ENCODE measurements at places on chromosomes 2 and 18.

- no peak for DNase-seq
Measured at GRCh38 chr2:175310813-175311504, 129.4 kb upstream of the ATP5MC3 start.

GRCh38 chr2:157181234-157181633 lies 76.3 kb upstream of the GALNT5 start:
- no peak for DNase-seq

- no peak for DNase-seq
Measured at GRCh38 chr2:154992826-154993225, 294.3 kb downstream of the KCNJ3 start.

- no peak for DNase-seq
Measured at GRCh38 chr18:41783065-41783818, 171.8 kb upstream of the PIK3C3 start.

DNA sequence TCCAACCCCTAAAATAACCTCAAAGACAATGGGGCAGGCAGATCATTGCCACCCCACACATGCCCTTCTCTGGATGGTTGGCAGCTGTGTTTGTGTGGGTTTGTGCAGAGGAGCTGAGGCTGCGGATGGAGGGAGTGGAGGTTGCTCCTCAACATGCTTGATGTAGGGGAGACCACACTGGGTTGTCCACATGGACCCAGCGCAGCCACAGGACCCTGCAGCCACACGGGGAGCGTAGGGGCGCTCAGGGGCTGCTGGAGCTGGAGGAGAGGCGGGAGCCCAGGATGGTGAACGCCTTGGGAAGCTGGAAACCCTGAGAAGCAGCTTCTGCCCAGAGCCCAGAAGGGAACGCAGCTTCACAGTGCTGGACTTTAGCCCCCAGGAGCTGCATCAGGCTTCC lies 56.3 kb upstream of the TMEM18 start:
- no peak for DNase-seq

- no peak for DNase-seq
Measured at GRCh38 chr18:60421356-60422118, 49.0 kb upstream of the MC4R start.

- DNase-seq: no peak
Measured at GRCh38 chr2:33213648-33214047, 262.8 kb upstream of the RASGRP3 start.

DNA sequence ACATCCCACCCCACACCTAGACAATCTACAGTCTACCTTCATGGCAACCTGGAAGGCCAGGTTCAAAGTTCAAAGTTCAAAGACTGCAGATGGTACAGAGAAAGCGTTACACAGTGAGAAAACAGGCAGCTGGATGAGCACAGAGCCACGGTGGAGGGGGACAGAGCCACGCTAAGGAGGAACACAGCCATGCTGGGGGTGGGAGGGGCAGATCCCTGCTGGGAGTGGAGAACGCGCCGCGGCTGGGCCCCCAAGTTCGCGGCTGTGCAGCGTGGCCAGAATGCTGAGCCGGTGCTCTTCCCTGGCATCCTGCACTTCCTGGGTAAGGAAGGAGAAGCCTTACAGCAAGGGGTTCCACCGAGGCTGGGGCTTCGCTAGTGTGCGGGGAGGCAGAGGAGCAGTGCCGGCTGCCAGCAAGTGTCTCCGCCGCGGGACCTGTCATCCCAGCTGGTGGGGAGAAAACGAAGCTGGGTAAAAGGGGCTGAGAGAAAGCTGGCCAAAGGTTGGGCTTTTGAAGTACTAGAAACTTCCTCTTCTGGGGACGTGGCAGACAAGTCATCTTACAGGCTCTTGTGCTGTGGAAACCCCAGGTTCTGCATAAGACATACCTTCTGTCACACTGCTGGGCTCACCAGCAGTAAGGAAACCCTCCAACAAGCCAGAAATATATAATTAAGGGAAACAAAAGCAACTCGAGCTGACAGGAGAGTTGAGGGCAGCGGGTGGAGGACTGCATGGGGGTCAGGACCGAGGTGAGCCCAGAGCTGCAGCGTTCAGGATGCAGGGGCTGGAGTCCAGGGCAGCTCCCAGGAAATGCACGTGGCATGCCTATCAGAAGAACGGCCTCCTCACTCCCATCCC lies 115.5 kb downstream of the HDAC4 start:
- no peak for DNase-seq

DNA sequence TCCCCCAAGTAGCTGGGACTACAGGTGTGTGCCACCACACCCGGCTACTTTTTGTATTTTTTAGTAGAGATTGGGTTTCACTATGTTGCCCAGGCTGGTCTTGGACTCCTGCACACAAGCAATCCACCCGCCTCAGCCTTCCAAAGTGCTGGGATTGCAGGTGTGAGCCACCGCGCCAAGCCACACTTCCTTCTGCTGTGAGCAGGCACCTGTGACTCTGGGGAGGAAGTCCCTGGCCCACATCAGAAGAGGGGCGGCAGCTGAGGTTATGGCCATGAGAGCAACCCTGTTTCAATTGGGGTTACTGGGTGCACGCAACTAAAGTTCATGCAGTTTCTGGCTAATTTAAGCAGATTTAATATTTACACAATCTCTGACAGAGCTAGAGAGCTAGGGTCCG lies 91.0 kb downstream of the PLB1 start:
- no peak for DNase-seq

GRCh38 chr2:223765221-223765785 lies 72.1 kb downstream of the AP1S3 start:
- DNase-seq: no peak

GRCh38 chr18:11324956-11325882 lies 175.8 kb upstream of the PIEZO2 start:
- no peak for DNase-seq

GRCh38 chr2:238247002-238247822 lies 7.4 kb upstream of the HES6 start:
- DNase-seq: no peak

- no peak for DNase-seq
Measured at GRCh38 chr18:36331521-36331971, 34.0 kb downstream of the FHOD3 start.

DNA sequence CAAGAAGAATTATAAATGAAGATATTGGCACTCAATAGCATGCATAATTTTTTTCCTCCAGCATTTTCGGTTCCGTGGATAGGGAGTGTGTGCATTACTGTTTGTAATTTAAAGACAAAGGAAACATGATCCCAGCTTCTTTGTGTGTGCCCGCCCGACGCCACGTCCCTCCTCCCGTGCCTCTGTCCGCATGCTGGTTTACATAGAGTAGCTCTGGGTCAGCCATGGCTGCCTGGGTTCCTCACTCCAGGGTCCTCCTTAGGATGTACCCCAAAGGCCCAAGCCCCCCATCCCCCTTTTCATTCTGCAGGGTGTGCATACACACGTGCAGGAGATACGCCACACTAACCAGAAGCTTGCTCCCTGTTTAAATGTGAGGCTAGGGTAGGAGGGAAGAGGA lies 214.7 kb downstream of the KLHL29 start:
- DNase-seq: no peak

DNA sequence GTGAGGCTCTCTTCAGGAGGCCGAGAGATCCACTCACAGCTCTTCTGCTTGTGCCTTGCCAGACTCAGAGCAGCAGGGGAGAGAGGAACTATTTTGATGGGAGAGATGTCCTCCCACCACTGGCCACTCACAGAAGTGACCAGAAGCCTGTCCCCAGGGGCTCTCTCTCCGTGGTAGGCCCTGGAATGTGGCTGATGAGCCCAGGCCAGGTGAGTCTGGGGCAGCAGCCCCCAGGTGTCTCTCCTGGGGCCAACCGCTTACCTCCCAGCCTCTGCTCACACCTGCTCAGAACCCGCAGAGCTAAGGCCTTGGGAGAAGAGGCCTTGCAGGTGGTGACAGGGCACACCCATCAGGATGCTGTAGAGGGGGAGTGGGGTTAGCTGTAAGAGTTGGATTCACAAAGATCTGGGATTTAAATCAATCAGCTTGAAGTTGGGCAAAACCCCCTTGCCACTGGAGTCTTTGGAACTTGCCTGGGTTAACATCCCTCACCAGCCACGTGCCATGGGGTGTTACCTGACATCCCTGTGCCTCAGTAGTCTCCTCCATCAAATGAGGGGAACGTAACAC lies 29.1 kb upstream of the ASB18 start:
- DNase-seq: no peak

GRCh38 chr2:88842656-88843460 lies 151.4 kb downstream of the RPIA start:
- DNase-seq: no peak

DNA sequence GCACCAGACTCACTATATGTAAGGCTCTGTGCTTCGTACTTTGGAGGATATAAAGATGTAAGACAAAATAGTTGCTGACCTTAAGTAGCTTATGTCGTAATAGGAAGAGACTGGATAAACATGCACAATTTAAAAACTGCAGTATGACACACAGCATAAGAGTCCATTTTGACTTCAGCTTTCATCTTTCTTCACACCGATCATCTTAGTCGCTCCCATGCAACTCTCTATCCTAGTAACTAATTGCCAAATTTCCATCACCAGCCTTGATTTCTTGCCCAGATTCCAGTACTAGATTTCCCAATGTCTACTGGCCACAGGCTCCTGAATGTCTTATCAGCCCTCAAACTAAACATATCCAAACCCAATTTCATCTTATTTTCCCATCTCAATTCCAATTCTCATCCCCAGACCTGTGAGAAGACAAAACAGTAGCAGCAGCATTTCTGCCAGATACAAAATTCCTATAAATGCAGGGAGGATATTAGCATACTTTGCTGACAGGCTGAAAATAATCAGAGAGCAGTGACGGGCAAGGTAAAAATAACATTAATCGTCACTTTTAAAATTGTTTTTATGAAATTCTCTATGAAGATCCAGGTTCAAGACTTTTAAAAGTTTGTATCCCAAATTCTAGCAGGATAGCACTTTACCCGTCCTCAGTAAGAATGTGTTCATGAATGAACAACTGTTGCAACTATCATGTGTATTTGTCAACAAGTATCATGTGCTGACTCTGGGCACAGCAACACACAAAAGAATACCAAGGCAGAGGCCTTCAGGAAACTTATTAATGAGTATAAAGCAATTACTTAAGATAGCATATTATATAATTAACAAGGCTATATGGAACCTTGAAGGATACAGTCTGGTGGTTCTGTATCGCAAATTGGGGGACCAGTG lies 42.2 kb downstream of the KIDINS220 start:
- DNase-seq: no peak

- no peak for DNase-seq
Measured at GRCh38 chr2:26187537-26188104, 14.7 kb downstream of the GAREM2 start.

- no peak for DNase-seq
Measured at GRCh38 chr2:241516520-241516965, 8.2 kb upstream of the STK25 start.

- DNase-seq: peak; percentile 68
Measured at GRCh38 chr2:118865106-118865505, 17.7 kb upstream of the EN1 start.

- no peak for DNase-seq
Measured at GRCh38 chr18:77077941-77078689, 54.5 kb downstream of the MBP start.

DNA sequence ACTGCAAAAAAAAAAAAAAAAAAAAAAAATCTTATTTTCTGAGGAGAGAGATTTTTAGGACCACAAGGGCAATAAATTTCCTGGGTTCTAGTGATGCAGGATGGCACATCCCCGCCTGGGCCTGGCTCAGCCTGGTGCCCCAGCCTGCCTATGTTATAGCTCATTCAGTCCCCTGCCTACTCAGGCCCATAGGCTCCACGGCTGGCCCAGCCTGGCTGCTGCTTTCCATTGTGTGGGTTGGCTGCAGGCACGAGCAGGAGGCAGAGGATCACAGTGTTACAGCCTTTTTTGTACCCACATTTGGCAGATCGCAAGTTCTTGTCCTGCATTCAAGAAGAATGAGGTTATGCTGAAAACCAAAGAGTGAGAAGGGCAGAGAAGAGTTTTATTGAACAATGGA lies 2.8 kb upstream of the SULT6B1 start:
- DNase-seq: no peak

Data from HuH-7.5 (cell line).